Heart right ventricle (tissue), 16 donors: ENCODE measurements at places on chromosomes 12 and 14.

GRCh38 chr14:91774140-91775096 lies 42.5 kb upstream of the CATSPERB start:
- no peak for DNase-seq

- DNase-seq: no peak
Measured at GRCh38 chr14:38870296-38870836, 232.7 kb downstream of the SEC23A start.

DNA sequence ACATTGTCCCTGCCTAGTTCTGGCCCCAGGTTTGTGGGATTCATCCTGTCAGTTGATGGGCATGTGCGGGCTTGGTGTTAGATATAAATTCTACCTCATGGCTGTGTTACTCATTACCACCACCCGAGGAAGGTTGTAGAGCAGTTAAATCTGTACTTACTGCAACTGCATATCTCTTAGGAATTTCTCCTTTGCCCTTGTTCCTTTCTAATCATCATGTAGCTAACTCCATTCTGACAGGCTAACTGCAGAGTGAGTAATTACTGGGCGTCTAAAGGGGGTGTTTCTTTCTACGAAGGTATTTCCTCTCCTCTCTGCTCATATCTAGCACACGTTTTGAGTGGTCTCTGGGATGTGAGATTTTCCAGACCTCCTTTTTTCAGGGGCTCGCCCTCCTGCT lies 1076.7 kb downstream of the TMTC2 start:
- DNase-seq: no peak

- no peak for DNase-seq
Measured at GRCh38 chr14:50040401-50040775, 76.0 kb downstream of the VCPKMT start.

- no peak for DNase-seq
Measured at GRCh38 chr12:99455350-99456035, 192.1 kb upstream of the GARIN6 start.
